ENCODE measurements at places on chromosomes 16 and 17.

- no peak for DNase-seq
Observed at GRCh38 chr17:64356776-64357175, 33.9 kb downstream of the PECAM1 start.

DNA sequence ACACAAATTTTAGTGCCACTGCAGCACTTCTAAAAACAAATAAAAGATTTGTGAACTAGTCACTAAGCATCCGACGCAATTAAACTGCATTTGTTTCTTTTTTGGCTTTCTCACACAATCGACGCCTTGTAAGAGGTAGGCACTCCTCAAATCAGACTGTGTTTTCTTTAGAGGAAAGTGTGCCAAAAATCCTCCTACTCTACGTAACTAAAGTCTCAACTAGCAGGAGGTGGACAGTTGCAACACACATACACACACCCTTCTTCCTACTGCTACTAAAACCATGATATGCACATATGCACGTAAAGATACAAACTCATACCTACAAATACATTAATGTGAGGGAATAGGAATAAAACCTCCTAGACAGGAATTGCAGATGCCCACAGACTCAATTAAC, 844.7 kb upstream of the SOX9 start:
- no peak for DNase-seq

DNA sequence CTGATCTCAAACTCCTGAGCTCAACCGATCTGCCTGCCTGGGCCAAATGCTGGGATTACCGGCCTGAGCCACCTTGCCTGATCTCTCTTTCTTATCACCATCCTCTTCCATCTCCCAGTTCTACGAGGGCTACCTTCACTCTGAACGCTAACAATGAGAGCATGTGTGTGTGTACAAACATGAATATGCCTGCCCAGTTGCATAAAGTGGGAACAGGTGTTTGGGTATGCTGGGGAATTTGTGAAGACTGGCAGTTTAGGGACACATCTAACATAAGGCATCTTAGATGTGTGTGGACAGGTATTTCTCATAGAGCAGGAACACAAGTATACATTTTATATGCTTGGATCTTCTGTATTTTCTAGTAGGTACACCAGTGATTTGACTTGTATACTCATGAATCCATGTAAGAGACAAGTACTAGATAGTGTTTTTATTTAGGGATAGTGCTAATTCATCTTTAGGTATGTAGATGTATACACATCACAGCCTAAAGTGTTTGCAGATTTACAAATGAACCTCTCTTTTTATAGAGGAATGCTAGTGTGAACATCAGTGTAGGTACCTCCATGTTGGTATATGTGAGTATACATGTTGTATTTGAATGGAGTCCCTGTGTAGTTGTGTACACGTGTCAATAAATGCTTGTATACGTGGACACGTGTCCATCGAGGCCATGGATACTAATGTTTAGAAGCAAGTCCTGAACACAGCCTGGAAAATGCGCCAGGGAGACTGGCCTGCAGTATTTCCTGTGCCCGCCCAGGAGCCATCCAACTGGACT, 1.2 kb upstream of the DLX4 start:
- no peak for DNase-seq

GRCh38 chr17:56148333-56148732, 4.9 kb upstream of the ANKFN1 start:
- no peak for DNase-seq

- DNase-seq = no peak
Observed at GRCh38 chr16:3850544-3850899, 30.0 kb downstream of the CREBBP start.

- DNase-seq = no peak
Observed at GRCh38 chr16:48203974-48204824, 39.9 kb upstream of the LONP2 start.

GRCh38 chr17:56982312-56982711, 4.4 kb downstream of the SCPEP1 start:
- no peak for DNase-seq

DNA sequence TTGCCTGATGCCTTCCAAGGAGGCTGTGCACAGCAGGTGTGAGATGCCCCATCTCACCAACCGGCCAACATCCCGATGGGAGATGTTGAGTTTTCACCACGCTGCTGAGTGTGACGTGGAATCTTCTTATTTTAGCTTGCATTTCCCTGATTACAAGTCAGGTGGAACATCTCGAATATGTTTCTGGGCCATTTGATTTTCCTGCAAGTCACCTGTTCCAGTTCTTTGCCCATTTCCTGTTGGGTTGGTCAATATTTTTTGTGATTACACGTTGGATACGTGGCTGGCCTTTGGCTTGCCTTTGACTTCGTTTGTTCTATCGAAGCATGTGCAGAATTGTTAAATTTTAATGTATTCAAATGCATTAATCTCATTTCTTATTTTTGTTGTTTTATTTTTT, 8.3 kb upstream of the CDH15 start:
- no peak for DNase-seq

GRCh38 chr17:75872434-75873351, 5.7 kb downstream of the TRIM47 start:
- DNase-seq = peak; percentile 44

DNA sequence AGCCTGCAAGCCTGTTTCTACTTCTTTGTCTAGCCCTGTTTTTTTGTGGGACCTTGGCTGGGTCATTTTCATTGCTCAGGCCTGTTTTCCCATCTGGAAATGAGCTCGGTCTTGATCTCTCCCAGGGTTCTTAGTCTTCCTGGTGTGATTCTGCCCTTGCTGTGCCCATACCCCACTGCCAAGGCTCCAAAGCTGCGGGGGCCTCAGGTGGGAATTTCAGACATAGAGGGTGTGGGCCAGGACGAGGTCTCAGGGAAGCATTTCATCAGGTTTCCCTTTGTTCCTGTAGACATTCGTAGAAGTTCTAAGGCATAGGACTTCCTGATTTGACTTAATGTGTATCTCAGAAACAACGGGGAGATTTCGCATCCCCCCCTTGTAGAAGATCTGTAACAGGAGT, 5.8 kb downstream of the MPRIP start:
- DNase-seq = no peak

Data from stimulated activated CD4-positive, alpha-beta T cell treated with anti-CD3 and anti-CD28 coated beads, Interleukin-4, amount 100 ng/mL, for 24 hours (primary cell).